ENCODE measurements at places on chromosomes 2 and 18.

DNA sequence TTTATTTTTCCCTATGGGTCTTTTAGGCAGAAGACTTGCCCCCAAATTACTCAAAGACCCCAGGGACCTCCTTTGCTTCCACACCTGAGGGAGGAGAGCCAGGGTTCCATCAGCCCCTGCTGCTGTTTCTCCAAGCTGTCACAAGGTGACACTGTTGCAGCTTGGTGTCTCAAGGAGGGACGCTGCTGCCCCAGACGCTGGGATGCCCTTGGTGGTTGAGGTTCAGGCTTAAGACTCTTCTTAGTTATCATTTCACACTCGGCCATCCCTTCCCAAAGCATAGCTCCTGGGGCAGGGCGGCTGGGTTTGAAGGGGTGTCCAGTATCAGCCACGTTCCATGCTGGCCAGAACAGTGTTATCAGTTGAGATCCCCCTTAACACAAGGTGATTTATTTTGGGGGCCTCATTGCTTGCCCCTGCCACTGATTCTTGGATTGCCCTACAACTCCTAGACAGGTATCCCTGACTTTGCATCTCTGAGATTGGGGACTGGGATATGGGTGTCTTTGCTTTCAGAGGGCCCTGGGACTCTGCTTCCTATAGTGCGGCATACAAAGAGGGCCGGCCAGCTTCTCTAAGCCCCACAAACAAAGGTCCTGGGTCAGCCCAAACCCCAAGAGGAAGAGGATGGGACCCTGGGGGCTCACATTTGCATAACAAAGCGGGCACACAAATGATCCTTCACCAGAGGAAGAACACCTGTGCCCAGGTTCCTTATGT lies 22.7 kb downstream of the GPR55 start:
- DNase-seq = peak; percentile 66

GRCh38 chr2:62868947-62869346 lies 163.4 kb downstream of the EHBP1 start:
- DNase-seq = no peak

- no peak for DNase-seq
Measured at GRCh38 chr18:9760641-9761040, 52.5 kb downstream of the RAB31 start.

DNA sequence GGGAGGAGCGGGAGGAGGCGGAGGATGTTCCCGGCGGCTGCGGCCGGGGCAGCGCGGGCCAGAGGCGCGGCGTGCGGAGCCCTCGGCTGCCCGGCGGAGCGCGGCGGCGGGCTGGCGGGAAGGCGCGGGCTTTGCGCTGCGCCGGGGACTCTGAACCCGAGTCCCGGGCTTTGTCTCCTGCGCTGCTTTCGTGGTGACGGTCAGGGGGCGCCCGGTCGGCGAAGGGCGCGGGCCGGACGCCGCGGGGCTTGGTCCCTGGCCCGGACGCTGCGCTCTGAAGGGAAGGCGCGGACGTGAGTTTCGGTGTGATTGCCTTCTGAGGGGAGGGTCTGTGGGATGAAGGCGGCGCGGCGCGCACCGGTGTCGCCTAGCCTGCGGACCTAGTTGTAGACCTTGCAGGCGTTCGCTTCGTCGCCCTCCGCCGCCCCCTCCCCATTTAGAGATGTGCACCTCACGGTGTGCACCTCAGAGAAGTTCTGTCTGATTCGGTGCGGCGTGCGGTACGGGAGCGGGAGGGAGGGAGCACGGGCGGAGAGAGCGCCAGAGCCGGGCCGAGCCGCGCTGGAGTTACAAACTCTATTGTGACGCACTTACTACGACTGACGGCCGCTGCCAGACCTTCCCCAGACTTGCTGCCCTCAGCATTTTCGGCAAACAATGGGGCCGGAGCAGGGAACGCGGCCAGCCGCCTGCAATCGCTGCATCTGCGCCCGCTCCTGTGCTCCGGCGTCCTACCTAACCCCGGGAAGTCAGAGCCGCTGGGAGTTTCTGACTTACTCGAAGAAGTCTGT lies 2.1 kb downstream of the BCL2L11 start:
- DNase-seq = peak; percentile 40

GRCh38 chr2:233223059-233223894 lies 28.2 kb upstream of the ATG16L1 start:
- DNase-seq = no peak

GRCh38 chr2:197804049-197804757 lies at the start of gene PLCL1:
Gene PLCL1 (plus strand): TSS chr2:197804593.
- DNase-seq = peak; percentile 92

DNA sequence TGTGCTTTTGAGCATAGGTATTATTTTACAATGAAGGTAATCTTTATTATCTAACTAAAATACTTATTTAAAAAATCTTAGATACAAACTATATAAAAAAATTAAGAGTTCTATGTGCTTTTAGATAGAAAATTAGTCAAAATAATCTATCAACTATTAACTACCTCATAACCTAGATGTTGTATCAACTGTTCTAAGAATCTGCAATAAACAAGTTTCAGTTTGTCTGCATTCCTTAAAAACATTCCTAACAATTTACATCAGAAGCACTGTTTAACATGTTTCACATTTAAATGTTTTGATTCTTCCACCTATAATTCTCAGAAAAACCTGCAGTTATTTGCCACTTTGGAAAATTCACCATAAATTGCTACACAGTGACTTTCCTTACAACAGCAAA lies 33.3 kb downstream of the NDUFS1 start:
- no peak for DNase-seq

DNA sequence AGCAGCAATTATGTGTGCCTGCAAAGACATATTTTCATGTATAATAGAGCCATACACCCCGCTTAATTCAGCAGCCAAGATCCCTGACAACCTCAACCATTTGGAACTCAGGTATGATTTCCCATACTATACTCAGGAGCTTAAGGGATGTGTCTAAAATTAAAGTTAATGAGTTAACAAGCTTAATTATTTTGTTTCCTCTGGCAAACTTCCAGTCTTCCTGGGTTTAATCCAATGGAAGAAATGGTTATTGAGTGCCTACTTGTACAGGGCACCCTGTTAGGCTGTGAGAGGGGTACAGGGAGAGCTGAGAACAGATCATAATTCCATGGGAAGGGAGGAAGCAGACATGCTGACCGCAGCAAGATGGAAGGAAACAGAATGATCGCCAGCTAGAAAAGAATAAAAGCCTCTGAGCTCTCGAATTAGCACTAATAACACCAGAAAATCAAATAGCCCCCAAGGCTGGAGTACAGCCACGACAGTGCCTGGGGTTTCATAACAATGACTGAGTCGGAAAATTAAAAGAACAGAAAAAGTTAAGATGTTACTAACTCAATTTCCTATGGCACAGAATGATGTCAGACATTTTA lies 20.8 kb upstream of the CEP68 start:
- DNase-seq = no peak

DNA sequence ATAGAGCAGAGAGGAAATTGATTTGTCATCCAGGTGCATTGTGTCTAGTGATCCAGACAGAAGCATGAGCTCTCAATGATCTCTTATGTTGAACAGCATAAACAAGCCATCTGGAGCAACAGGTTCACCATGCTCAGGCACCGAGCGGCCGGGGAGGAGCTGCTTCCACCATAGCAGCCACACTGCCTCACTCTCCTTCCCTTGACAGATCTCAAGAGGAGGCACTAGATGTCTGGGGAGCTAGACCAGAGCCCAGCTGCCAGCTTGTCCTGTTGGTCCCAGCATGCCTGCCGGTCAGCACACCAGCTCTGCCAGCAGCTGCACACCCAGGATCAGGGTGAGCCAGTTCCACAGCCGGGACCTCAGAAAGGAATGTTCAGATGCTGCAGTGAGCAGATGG lies 17.5 kb upstream of the LONRF2 start:
- no peak for DNase-seq

- DNase-seq = no peak
Measured at GRCh38 chr2:1652034-1652790, 92.1 kb downstream of the PXDN start.

DNA sequence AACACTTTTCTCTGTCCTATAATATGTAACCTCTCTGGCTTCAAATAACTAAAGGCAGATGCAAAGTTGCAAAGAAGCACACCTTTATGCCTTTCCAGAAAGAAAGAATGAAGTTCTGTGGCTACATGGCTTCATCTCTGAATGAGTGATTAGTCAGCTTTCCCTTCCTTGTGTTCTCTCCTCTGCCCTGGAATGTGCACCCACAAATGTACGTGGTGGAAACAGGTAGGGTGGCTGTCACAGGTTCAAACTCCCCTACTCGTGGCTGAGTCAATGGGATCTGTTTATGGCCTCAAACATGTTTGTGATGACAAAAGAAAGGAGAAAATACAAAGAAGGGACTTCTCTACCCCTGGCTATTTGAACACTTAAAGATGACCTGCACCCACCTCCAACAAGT lies 55.5 kb upstream of the ACVR2A start:
- no peak for DNase-seq

GRCh38 chr2:218396688-218397462 lies 2.8 kb upstream of the CTDSP1 start:
- DNase-seq = peak; percentile 82

DNA sequence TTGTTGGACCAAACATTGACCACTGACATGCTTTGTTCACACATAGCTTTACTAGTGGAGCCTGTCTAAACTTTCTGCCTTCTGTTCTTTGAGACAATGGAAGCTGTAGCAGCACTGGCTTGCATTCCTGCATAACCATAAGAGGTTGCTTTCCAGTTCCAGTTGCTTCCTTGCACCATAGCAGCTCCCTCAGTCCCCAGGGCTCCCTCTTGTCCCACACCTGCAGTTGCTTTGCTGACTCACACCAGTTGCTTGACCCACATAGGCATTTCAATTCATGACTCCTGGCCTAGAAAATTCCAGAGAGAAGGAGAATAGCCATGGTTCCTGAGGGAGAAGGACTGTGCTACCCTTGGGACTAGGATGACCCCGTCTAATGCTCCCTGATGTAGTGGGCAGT lies 20.9 kb downstream of the SGPP2 start:
- no peak for DNase-seq

GRCh38 chr2:203849010-203849409 lies 18.6 kb upstream of the CTLA4 start:
- DNase-seq = no peak

- peak; percentile 90 for DNase-seq
Measured at GRCh38 chr2:127081826-127082633, 24.9 kb downstream of the BIN1 start.

DNA sequence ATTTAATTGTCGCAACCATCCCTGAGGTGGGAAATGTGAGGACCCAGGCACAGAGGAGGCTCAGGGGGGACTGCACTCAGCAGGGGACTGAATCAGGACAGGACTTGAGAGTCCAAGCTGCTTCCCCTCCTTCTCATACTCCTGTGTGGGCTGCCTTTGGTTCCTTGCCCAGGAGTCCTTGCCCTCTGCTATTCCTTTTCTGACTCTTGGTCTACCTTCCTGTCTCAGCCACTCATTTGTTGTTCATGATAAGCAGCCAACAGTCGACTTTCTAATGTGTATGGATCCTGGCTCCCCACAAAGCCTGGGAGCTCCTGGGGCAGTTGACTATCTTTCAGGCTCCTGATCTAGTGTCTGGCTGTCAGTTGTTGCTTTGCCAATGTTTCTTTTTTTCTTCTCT lies 28.3 kb downstream of the GATA6 start:
- DNase-seq = no peak

DNA sequence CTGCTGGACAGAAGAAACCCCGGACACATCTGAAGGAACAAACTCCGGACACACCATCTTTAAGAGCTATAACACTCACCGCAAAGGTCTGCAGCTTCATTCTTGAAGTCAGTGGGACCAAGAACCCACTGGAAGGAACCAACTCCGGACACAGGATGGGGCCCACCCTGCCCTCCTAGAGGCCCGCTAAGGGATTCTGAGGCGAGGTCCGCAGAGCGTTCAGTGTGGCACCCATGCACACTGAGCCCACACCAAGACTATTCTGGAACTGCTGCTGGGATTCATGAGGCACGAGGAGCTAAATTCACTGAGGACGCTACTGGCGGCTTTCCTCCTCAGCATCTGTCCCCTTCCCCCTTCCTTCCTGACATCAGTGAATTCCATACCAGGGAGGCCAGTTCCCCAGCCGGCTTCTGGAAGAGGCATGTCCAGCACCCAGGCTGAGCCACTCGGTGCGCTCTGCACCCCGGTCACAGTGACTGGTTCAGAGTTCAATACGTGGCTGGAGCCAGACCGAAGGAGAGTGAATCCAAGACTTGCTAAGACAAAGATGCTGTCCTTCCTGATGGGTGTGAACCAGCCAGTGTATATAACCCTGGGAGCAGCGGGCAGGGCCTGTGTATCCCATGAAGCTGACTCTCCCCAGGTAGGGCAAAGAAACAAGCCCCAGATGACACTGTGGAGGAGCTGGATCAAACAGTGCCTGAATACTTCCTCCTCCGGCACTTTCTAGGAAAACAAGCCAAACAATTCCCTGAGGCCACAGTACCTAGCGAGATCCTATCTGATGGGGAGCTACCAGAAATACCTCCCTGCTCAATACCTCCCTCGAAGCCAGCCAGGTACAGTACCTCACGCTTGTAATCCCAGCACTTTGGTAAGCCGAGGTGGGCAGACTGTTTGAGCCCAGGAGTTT lies 11.1 kb downstream of the HDAC4 start:
- no peak for DNase-seq

DNA sequence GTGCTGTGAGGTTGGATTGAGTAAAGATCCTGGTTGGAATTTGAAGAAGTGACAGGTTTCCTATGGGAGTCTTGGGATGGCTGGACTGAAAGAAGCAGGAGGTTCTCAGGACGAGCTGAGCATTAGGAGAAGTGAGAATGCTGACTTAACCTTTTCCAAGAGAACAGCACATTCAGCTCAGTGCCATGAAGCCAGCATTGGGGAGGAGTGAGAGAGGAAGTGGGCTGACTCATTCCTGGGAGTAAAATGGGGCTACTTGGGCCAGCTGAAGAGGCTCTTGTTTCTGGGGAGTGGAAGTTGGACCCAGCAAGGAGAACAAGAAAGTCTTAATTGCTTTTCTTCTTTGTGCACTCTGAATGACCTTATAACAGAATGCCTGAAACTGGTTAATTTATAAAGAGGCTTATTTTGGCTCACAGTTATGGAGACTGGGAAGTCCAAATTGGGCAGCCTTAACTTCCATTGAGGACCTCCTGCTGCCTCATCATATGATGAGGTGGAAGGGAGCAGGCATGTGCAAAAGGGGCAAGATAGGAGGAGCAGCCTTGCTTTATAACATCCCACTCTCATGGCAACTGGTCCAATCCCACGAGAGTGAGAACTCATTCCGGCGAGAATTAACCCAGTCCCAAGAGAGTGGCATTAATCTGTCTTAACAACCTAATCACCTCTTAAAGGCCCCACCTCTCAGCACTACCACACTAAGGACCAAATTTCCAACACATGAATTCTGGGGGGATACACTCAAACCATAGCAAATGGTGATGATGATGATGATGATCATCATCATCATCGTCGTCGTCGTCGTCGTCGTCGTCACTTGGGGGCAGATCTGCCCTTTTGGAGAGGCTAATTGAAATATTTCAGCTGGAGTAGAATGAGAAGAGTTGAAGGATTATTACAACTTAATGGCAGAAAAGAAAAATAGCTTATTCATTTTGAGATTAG lies 26.1 kb downstream of the DGUOK start:
- no peak for DNase-seq

- no peak for DNase-seq
Measured at GRCh38 chr2:70574618-70575017, 21.0 kb upstream of the TGFA start.

- DNase-seq = no peak
Measured at GRCh38 chr2:235908826-235909225, 259.4 kb downstream of the GBX2 start.
